ENCODE measurements at places on chromosomes 3 and 15. TPM values are rescaled to one million over a fixed set of nuclear protein-coding genes. Genes with fewer than 3 reads are reported as not detected.

- no peak for DNase-seq
Measured at GRCh38 chr15:41512940-41513505, 604 bp downstream of the LTK start.

PLD1 gene
- total RNA-seq: 20.4 TPM

- DNase-seq: no peak
Measured at GRCh38 chr3:5011555-5012256, 32.5 kb downstream of the BHLHE40 start.

DNA sequence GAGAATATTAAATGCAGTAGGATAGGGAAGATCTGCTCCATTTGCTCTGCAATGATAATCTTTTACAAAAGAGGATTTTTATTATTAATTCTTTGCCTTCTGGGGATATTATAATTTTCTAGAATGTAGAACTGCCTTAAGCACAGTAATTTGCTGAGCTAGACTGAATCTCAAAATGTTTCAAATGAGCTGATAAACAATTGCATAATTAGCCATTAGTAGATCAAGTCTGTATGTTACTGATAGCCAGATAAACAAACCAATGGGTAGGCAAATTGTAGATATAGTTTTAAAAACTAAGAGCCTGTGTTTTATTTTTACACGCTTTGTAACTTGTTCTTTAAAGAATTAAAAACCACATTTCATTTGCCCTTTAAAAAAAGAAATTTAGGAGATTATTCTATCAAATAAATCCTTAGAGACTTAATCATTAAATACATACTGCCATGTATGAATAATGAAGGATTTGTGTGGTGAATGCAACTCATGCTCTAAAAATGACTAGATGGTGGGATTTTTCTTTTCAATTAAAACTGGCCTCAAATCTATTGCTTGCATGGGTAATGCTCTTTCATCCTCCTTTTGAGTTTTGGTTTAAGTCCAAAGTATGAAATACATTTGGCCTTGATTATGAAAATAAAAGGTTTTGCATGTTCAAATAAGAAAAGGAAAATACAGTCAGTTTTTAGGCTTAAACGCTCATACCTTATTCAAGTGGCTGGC, 32.6 kb upstream of the NANOGP8 start:
- no peak for DNase-seq

GRCh38 chr15:56207092-56207491, 36.6 kb downstream of the RFX7 start:
- no peak for DNase-seq

DNA sequence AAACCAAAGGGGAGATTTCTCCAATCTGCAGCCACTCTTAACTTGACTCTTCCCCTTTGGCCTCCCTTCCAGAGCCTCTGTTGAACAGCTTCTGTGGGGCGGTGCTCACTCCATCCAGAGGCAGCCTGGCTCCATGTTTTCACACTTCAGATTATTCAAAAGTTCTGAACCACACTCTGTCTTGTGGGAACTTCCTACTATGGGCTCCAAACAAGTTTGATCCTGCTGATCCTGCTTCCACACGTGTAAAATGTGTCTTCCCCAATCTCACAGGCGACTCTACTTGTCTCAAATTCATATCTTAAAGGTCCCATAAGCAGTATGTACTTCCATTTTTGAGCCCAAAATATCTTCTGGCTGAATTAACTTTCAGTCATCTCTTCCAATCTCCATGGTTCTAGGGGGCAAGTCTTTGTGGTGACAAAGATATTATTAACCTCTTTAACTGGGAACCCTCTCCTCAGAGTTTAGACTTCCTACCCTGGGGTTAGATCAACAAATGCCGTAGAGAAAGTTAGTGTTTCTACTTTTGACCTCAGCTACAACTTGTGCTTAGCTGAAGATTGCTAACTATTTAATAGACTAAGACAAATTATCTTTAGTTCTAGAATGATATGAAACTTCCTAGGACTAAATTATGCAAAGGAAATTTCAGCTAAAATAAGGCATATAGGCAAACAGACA, 176.3 kb upstream of the BCL6 start:
- DNase-seq: no peak

DNAH12 gene
- total RNA-seq: 0.25 TPM

- DNase-seq: no peak
Measured at GRCh38 chr3:116161575-116162525, 283.4 kb downstream of the LSAMP start.

DNA sequence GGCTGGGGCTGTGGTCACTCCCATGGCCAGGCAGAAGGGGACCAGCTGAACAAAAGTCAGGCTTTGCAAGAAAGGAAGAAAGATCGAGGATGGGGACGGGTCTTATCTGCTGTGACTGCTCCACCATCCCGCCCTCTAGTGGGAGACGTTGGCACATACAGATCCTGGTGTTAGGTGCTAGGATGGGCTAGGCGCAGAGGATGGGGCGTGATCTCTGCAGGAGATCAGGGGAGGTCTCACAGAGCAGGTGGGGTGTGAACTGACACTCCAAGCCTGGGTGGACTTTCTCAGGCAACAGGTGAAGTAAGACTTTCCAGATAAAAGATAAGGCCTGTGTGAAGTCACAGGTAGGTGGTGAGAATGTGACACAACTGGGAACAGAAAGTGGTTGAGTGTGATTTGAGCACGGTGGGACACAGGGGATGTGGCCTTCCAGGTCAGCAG, 141.9 kb upstream of the SMAD3 start:
- peak; percentile 18 for DNase-seq

NR2E3 gene
- 0.45 TPM for total RNA-seq

DNA sequence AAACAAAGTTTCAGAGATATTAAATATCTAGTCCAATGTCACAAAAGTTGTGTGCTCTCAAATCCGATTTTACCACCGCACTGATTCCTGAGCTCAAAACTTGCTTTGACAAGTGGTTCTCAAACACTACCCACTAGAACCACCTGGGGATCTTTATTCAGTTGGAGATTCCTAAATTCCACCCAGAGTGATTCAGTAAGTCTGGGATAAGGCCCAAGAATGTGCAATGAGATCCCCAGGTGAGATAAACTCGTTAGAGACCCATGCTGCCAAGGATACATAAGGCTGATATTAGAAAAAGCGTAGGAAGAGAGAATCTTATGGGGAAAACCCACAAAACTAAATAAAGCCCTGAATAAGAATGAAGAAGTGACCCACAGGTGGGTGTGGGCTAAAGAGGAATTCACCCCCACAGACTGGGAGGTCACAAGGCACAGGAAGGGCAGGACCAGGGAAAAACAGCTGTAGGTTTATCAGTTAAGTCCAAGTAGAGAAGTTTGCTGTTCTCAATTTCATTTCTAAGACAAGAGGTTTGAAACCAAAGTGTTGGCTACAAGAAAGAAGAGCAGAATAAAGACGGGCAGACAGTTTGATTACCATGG, 11.5 kb upstream of the RPS17 start:
- no peak for DNase-seq

GRCh38 chr15:38254051-38254883, 1.6 kb downstream of the SPRED1 start:
- DNase-seq: peak; percentile 73

DNA sequence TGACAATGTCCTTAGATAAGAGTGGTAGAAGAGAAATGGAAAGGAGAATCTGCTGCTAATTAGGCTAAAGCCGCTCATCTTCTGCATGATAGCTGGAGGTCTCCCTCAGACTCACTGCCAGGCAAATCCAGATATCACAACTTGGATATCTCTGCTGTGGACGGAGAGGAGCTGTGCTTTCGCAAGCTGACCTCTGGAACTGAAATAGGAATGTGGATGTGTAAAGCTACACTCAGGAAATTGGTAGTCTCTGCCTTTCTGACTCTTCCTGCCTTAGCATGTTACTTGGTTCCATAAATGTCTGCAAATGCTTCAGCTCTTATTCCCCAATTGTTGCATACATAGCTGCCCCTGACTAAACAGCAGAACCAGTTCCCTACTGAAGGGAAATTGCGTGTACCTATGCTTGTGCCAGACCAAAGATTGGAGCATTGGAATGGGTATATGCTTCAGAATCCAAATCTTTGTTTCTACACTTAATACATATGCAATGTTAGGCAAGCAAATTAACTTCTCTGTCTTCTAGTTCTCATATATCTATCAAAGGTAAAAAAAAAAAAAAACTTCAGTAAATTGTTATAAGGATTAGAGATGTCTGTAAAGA, 74.7 kb upstream of the ROBO2 start:
- no peak for DNase-seq

GRCh38 chr15:66730168-66731021, 28.4 kb downstream of the SMAD6 start:
- peak; percentile 47 for DNase-seq

PCLAF gene
- total RNA-seq: 8.3 TPM

DNA sequence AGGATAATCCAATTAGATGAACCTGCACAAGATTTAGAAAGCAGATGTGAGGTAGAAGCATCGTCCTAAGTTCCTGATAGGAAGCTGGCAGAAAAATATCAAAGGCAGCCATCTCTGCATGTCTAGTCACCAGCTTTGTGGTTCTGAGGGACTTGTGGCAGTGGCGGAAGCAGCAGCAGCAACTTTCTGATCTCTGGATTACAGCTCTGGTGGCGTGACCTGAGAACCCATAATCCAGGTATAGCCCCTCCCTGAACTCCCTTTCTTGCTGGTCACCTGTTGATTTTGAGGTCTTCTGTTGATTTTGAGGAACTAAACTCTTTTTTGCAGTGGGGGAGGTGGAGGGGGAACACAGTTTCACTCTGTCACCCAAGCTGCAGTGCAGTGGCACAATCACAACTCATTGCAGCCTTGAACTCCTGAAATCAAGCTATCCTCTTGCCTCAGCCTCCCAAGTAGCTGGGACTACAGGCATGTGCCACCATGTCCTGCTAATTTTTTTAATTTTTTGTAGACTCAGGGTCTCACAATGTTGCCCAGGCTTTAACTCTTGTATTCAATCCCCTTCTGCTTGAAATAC, 7.9 kb downstream of the FSIP1 start:
- DNase-seq: no peak

- DNase-seq: no peak
Measured at GRCh38 chr3:31140470-31140869, 246.0 kb upstream of the GADL1 start.

DNA sequence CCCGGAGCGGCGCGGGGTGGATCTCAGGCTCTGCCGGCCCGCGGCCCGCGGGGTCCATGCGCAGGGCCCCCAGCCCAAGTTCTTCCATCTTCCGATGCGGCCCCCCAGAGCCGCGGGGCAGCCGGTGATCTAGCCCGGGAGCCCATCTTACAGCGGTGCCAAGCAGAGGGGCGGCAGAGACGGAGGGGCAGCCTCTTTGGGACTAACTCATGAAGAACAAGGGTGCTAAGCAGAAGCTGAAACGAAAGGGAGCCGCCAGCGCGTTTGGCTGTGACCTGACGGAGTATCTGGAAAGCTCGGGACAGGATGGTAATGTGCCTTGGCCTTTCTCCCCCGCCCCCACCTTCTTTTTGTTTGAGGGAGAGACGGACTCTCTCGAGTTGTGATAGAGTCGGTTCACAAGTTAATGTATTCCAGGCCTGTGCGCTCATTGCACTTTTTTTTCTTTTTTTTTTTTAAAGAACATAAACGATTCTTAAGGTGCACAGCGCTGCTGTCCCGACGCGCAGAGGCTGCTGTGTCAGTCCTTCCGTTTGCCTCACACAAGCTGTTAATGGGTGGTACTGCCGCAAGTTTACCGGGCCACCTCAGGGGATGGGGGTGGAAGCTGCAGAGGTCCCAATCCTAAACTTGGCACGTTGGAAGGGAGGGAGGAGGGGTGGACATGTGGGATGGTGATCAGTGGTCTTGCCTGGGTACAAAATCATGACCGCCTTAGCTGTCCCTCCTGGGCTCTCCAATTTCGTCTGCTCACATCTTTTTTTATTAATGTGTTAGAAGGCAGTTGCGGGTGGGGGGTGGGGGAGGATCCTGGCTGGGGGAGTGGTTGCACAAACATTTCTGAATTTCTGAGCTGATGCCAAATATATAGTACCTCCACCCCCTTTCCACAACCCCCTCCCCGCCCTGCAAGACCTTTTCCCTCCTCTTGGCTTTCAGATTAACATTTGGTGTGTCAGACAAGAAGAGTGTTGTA, 801 bp downstream of the ARHGAP31 start:
- DNase-seq: peak; percentile 56

GRCh38 chr3:9681723-9682081, 21.9 kb upstream of the CPNE9 start:
- DNase-seq: no peak

CCDC39 gene
- 0.10 TPM for total RNA-seq

- no peak for DNase-seq
Measured at GRCh38 chr3:25940935-25941334, 151.0 kb downstream of the OXSM start.

DNA sequence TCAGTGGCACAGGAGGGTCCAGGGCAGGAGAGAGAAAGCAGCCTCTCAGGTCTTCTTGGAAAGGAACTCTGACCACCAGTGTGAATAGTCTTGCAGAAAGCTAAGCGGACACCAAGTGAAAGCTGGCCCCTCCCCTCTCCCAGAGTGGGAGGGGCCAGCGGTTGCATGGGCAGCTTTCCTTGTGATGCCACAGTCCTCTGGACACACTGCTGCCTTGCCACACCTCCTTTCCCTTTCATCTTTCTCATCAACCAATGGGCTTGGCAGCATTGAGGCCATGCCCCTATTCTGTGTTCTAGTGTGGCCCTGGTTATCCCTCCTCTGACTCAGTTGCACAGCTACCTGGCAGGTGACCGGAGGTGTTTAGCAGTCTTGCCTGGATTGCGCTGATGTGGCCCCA, 49.7 kb upstream of the GOLGA6B start:
- DNase-seq: no peak

GRCh38 chr15:83110381-83110780, 2.9 kb downstream of the TM6SF1 start:
- DNase-seq: peak; percentile 13

DNA sequence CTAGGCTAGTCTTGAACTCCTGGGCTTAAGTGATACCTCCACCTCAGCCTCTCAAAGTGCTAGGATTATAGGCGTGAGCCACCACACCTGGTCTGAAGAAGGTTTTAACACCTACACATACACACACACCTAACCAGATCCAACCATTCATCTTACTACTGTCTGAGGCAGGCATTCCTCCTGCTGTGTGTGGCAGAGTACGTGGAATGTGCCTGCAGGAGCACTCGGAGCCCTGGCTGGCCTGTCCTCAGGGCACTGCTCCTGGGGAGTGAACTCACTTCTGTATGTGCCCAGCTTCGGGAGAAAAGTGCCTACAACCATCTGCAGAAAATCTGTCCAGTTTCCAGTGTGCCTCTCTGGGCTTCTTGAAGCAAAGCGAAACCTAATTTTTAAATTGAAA, 58.2 kb upstream of the LIMD1 start:
- DNase-seq: no peak

DNA sequence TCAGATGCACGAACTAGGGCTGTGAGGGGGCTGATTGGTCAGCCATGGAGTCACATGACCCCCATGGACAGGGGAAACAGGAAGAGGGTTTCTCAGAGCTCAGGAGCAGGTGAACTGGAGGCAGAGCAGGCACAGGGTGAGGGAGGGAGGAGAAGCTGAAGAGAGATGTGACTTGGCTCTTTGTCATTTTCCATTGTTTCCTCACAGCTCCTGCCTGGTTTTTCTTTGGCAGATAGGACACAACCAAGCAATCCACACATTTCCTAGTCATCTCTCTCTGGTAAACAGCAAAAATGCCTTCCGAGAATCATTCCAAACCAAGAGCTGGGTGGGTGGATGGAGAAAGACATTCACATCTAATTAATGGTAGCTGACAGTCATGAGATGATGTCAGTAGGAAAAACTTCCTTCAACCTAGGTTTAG, 43.4 kb upstream of the LMCD1 start:
- DNase-seq: no peak

- peak; percentile 70 for DNase-seq
Measured at GRCh38 chr3:30934208-30934550, 39.7 kb upstream of the GADL1 start.

Measured in renal cortical epithelial cell (primary cell).